H9 (cell line): ENCODE measurements at places on chromosomes 3 and 15. TPM values are rescaled to one million over a fixed set of nuclear protein-coding genes. Genes with fewer than 3 reads are reported as not detected.

- no peak for DNase-seq
Observed at GRCh38 chr3:43076857-43077256, 29.0 kb downstream of the POMGNT2 start.

DNA sequence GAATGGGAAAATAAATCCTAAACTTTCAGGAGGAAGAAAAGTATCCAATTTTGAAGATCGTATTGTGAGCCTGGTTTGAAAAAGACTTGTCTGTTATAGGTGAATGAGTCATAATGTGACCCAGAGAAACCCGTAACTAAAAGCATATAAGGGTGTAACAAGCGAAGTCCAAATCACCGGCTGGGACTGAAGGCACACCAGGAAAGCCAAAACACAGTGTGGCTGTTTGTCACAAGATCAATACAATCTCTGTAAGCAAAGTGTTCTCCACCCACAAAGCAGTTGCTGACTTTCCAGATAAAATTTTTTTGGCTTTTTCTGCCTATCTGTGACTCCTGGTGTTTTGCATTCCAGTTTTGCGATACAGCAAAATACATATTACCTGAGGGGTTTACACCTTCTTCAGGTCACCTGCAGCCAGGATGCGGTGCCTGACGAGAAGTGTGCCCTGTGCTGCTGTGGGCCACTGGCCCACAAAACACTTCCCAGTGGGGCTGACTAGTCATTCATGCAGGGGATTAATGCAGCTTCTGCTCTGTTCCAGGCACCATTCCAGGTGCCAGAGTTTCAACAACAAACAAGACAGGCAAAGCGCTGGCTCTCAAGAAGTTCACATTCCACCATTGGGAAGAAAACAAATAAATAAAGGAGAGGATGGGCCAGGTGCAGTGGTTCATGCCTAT lies 14.4 kb downstream of the HES1 start:
- DNase-seq: no peak

GRCh38 chr3:5020242-5020722 lies 41.0 kb downstream of the BHLHE40 start:
- DNase-seq: no peak

Gene MELTF
- 8.8 and 9.2 TPM in 2 replicates for total RNA-seq

GRCh38 chr15:65533057-65533756 lies 2.9 kb downstream of the HACD3 start:
- no peak for DNase-seq

- DNase-seq: no peak
Observed at GRCh38 chr3:187256051-187256616, 35.4 kb downstream of the MASP1 start.

Gene SAMMSON
- total RNA-seq: not detected in 2 replicates

DNA sequence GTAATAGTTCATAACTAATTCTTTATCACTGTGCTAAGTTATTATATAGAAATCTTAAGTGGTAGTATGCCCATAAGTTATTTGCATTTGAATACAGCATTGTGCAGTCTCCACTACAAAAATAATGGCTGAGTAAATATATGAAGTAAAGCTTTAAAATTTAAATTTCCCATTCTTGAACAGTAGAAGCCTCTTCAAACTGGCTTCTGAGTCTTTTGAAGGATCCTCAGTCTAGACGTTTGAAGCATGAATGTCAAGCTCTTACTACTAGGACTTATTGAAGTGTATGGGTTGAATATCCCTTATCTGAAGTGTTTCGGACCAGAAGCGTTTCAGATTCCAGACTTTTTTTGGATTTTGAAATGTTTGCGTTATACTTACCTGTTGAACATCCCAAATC lies 16.3 kb downstream of the MORF4L1 start:
- DNase-seq: no peak

GRCh38 chr15:71362556-71362955 lies 247.3 kb downstream of the THSD4 start:
- DNase-seq: no peak

GRCh38 chr3:197446700-197447056 lies 109.1 kb downstream of the BDH1 start:
- DNase-seq: no peak

DNA sequence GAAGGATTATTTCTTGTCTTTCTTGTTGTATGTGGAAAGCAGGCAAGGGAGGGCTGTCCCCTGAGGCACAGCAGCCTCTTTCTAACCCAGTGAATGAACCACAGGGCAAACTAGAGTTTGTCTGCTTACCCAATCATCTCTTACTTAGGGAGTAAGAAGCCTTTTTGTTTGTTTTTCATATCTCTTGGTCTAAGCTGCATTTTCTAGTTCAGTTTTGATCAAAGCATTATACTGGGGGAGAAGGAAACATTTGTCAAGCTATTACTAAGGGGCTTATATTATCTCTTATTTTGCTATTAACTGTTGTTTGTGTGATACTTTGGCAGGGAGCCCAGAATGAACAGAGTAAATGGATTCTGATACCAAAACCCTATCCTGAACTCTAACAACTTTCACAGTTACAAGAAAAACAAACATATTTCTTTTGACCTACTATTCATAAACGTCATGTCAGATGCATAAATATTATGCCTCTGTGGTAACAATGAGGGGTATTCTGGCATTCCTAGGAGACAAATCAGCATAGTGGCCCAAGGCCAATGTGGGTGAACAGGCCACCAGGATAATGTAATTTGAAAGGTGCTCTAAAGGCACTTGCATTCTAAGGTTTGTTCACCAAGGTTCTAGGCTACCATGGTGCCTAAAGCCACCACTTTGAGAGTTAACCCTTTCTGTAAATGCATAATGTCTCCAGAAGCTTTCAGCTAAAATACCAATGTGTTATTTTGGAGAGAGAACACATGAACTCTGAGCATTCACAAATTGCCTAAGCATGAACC lies 271.6 kb upstream of the ZPLD1 start:
- DNase-seq: no peak

GRCh38 chr3:52986049-52986448 lies 59.8 kb downstream of the SFMBT1 start:
- no peak for DNase-seq

DNA sequence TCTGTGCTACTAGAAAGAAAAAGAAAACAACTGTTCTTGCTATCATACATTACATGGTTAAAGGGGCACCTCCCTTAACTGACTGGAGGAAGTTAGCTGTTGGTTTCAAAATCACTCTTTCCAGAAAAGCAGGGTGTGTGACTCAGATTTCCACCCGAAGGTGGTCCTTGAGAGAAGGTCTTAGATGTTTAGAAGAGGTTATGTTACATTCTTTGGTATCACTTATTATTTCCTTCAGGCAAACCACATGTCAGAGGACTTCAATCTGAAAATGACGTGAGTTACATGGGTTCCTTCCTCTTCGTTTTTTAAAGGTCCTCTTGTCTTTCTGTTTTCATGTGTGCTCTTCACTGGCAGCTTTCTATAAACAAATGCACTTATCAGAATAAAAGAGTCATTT lies 307.9 kb upstream of the CBLB start:
- no peak for DNase-seq

GRCh38 chr3:59313365-59313764 lies 263.5 kb upstream of the CFAP20DC start:
- DNase-seq: peak; percentile 72

DNA sequence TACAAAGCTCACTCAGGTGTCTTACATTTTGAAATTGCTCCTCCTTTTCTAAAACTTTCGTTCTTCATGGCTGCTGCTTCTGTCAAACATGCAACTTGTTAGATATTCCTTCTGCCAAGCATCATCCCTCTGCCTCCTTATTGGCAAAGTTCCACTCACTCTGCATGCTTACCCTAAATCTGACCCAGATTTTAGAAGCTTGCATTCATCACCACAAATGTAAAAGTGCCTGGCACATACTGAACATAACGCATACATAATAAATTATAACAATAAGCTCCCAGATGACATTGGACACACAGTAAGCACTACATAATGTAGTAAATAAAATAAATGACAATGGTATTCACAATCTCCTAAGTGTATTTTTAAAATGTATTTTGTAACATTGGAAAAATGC lies 107.4 kb downstream of the LMLN start:
- no peak for DNase-seq

Gene YEATS2
- 37.7 and 40.3 TPM in 2 replicates for total RNA-seq

- no peak for DNase-seq
Observed at GRCh38 chr3:156726456-156726855, 52.1 kb downstream of the TIPARP start.

DNA sequence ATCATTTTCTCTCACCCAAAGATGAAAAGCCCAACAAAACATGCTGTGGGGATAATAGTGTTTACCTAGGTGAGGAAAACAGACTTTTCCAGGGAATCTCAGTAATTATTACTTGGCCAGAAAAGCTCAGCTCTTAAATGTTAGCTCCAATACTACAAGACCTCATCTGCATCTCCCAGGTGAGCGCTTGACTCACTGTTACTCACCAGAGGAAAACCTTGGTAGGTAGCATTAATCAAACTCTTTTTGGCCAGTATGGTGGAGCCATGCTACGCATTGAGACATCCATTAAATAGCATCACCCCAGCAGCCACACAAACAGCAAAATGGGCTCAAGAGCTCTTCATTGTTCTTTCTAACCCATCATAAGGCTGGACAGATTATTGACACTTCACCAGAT lies 99.0 kb downstream of the TIGIT start:
- DNase-seq: no peak

Gene SIDT1
- total RNA-seq: not detected in 2 replicates

GRCh38 chr3:128315313-128315712 lies 151.4 kb downstream of the DNAJB8 start:
- DNase-seq: peak; percentile 16

DNA sequence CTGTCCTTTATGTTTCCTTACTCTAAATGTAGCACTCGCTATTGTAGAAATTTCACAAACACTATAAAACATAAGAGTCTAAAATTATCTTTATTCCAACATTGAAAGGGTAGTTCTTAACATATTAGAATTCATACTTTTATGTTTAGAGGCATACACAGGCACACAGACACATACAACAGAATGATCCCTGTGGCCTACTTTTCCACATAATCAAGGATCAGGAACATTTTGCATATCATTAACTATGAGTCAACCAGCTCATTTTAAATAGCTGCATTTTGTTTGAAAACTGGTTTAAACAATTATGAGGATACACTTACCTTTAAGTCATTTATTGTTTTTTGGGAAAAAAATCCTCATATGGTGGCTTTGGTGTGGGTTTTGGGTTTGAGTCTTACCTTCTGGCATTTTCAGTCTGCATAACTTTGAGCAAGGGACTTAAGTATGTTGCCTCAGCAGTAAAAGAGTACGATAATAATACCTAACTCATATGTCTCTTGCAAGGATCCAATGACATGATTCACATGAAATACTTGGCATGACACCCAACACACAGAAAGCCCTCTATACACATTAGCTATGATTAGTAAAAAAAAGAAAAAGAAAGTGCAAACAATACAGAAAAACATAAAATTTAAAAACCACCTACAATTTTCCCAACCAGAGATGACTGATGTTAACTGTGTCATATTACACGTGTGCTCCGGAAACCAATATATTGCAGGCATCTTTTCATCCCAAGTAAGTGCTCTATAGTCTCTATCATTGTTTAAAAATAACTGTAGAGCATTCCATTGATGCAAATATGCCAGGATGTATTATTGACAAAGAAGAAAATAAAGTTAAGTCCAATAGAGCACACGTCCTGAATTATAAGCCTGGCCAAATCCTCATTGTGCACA lies 213.1 kb upstream of the ADAMTS9 start:
- no peak for DNase-seq

DNA sequence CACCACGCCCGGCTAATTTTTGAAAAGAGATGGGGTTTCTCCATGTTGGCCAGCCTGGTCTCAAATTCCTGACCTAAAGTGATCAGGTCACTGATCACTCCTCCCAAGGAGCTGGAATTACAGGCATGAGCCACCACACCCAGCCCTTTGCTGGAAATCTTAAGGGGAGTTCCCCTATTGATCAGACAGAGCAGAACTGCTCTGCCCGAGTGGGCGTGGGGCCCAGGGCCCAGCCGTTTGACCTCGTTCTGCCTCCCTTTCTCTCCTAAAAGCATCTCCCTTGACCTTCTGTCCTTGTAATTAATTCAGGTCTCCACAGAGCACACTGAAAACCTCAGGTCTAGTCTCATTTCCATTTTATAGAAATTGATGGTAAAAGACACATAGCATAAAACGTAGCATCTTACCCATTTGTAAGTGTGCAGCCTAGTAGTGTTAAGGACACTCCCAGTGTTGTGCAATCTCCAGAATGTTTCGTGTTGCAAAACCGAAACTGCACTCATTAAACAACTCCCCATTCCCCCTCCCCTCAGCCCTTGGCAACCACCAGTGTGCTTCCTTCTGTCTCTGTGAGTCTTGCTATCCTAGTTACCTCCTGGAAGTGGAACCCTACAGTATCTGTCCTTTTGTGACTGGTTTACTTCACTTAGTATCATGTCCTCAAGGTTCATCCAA lies 89.3 kb downstream of the SLCO3A1 start:
- no peak for DNase-seq

DNA sequence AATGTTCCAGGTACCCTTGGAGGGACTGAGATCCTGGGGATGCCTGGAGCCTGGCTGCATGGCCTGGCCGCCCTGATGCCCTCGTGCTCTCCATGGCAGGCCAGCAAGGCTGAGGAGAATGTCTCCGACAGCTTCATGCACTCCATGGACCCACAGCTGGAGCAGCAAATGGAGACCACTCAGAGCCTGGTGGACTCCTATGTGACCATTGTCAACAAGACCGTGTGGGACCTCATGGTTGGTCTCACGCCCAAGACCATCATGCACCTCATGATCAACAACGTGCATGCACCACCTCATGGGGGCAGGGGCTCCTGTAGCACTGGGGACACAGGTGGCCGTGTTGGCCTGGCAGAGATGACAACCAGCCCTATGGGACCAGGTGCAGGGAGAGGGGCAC lies 19.7 kb downstream of the GOLGA6A start:
- no peak for DNase-seq

GRCh38 chr3:123872621-123873020 lies 11.5 kb downstream of the MYLK start:
- DNase-seq: no peak

Gene CGNL1
- total RNA-seq: 32.5 and 34.6 TPM in 2 replicates

DNA sequence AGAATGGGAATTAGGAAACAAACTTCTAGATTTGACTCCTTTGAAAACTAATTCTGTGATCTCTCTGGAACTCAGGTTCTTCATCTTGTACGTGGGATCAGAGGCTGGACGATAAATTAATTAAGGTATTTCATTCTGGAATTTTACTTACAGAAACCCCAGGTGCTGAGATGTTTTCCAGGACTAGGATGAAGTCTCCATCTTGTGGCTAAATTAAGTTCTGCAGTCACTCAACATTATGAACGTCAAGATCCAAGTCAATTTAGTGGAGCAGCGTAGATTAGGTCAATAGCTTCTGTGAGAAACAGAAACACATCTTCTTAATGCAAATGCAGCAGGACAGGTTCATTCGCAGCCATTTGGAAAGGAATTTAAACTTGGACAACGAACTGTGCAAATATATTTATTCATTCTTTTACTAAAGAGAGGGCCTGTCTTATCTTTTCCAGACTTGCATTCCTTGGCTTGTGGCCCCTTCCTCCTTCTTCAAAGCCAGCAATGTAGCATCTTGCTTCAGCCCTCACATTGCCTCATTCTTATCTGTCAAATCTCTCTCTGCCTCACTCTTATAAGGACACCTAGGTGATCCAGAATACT lies 26.7 kb upstream of the TMC3 start:
- no peak for DNase-seq

DNA sequence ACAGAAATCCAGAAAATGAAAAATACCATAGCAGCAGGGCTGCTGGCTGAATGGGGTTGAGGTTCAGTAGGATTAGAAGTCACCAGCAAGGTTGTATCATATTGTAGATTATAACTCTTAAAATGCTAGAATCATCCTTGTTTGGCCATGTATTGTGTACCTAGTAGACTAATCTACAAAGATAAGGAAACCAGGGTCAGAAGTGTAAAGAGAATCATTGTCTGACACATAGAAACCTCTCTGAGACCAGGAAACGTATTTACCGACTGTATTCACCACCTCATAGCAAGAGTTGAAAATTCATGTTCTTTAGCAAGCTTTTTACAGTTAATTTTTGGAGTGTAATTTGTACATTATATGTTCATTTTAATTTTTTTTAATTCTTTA lies 168.8 kb downstream of the ECT2 start:
- DNase-seq: no peak
